ENCODE measurements at places on chromosomes 6 and 20.

DNA sequence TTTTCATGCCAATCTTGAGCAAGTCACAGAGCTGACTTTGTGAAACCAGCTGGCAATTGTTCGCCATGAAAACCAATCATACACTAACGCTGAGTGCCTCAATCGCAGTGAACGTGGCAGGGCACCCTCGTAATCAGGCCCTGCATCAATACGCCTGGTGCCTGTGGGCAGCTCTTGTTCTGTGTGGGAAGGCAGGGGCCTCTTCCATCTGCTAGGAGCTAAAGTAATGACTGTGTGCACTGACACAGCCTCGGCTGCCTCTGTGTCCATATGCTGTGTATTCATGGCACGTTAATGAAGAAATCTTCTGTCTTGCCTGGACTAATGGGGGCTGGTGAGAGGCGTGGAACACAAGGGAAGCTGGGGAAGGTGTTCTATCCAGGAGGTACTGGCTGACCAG is 27.8 kb upstream of the SYNDIG1 start:
- DNase-seq = no peak

DNA sequence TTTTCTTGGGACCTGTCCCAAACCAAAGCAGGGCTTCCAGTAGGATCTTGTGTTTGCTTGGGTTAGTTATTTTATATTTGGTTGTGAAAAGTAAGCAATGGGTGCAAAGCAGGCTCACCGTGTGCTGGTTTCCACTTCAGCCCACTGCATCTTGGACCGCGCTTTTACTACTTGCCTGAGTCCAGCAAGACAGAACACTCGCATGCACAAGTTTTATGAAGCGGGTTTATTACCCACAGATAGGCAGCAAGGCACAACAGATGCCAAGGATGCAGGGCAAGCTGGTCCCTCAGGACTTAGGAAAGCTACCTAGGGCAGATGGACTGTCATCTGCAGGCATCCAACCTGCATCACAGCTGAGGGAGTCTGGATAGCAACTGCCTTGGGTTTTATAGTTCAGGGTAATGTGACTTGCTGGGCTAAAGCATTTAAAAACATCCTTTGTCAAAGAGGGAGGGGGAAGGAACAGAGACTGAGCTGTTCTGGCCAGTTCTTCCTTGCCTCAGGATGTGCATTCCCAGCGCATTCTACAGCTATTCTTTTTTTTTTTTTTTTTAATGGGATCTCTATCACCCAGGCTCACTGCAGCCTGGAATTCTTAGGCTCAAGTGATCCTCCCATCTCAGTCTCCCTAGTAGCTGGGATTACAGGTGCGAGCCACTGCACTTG is 18.5 kb downstream of the CITED2 start:
- DNase-seq = no peak

DNA sequence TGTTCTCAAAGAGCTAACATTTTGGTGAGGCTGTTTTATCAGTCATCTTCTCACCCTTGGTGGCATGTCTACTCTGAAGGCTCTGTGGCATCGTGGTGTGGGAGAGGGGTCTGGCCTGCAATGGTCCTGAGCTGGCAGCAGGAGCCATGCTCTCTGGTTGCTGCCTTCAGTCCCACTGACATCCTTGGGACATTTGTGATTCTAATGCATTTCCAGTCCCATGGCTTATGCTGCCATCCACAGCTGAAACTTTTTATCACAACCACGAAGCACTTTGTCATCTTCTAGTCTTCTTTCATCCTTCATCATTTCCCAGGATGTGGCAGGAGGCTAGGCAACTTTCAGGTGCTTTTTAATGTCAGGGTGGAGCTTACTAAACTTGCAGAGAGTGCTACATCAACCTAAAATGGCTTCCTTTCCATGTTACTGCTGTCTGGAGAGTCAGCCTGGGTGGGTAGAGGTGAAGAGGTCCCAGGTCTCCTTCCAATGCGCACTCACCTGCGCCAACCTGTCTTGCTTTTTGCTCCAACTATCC is 77.1 kb downstream of the GPR63 start:
- no peak for DNase-seq

DNA sequence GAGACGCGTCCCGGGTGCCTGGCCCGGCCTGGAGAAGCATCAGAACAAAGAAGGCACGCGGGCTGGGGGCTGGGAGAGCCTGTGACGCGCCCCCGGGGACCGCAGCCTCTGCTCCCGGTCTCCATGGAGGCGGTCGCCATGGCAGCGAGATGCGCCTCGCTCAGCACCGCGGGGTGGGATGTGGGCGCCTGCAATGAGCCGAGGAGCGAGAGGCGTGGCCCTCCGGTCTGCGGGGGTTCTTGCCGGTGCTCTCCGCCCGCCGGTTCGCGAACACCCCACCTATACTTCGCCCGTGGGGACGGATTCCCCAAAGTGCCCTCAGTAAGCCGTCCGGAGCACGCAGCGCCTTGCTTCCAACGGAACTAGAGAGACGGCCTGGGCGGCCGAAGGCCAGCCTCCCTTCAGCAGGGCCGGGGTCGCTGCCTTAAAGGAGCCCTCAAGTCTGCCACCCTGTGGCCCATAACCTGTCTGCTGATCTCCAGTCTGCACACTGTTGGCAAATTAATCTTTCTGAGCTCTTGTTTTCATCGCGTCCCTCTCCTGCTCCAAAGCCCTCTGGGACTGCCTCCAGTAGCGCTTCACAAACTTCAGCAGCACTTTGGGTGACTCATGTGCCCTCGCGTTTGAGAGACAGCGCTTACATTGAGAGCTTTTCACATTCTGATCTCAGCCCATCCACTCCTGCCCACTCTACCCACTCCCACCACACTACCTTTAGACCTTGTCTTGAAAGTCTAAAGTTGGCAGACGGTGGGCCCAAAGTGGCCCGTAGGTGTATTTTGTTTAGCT is 983 bp upstream of the ADISSP start:
- DNase-seq = peak; percentile 74

GRCh38 chr20:60632391-60633262 is 619.4 kb upstream of the CDH4 start:
- no peak for DNase-seq

GRCh38 chr20:25327521-25328235 is 63.0 kb downstream of the ABHD12 start:
- DNase-seq = no peak

DNA sequence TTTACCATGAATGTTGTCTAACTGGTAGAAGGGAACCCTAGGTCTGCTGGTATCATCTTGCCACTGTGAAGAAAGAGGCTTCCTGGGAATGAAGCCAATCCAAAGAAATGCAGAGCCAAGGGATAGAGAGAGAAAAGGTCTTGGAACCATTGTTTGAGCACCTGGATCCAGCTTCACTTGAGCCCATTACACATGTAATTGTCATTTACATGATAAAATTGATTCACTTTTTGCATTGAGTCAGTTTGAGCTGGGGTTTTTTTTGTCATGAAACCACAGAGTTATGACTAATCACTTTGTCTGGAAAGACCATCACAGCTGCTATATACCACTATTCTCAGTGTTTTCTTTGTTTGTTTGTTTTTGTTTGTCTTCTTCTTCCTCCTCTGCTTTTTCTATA is 112.3 kb downstream of the CBLN4 start:
- DNase-seq = no peak

GRCh38 chr20:46438156-46438750 is 31.8 kb upstream of the ELMO2 start:
- DNase-seq = peak; percentile 47

DNA sequence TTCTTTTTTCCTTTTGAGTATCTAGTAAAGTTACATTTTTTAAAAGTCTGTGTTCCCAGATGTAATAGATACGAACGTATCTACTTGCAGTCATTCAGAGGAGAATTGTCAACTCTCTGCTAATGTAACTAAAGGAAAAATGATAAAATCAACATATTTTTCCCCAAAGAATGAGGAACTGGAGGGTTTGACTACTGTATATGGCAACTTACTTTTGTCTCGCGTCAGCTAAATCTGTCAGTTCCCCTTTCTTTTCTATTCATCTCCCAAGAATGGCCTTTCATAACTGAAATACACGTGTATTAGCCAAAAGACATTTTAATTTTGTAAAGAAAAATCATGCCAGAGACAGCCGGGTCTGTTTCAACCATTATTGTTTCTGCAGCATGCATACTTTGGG is 5.4 kb downstream of the EYA2 start:
- no peak for DNase-seq

DNA sequence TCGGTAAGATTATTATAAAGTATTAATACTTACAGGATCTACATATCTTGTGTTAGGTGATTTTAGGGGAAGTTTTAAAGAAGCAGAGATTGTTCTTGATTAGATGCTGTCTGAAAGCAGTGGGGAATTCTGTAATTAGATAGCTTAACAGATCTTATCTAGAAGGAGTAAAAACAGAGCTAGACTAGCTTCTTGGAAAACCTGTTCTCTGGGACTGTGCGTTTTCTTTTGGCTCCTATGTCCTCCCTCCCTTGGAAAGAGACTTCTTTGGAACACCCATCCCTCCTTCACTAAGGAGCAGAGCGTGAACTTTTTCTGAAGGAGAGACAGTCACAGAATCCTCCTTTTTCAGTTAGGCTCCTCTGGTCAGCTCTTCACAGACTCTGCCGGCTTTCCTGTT is 83.5 kb upstream of the ZNF184 start:
- no peak for DNase-seq

DNA sequence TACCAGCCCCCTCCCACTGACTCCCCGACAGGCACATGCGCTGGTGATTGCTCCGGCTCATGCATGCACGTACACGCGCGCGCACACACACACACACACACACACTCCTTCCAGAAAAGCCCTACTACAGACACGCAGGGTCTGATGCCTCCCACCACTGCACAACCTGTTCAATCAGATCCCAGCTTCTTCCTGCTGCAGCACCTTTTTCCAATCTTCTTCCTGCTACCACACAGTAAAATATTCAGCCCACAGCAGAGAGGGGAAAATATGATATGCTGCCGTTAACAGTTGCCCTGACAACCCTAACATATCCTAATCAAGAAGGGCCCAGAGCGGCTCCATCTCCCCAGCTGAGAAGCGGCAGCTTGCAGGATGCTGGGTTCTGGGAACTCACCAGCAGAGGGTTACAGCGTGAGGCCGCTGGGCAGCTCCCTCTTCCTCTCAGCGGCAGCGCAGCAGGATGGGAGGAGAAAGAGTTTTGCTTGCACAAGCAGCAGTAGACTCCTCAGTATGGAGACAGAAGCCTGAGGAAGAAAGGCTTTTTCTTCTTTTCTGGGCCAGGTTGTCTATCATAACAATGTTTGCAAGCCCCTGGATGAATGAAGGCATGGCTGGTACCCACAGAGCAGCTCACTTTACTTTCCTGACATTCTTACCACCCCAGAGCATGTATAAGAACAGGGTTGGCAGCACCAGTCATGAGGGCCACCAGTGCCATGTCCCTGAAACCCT is 23.9 kb downstream of the MAP7 start:
- DNase-seq = peak; percentile 42

- DNase-seq = no peak
Observed at GRCh38 chr6:56244528-56245253, 2.7 kb downstream of the COL21A1 start.

- DNase-seq = no peak
Observed at GRCh38 chr6:149259753-149260152, 57.8 kb upstream of the TAB2 start.

- DNase-seq = no peak
Observed at GRCh38 chr6:2134554-2134953, 110.9 kb downstream of the GMDS start.

DNA sequence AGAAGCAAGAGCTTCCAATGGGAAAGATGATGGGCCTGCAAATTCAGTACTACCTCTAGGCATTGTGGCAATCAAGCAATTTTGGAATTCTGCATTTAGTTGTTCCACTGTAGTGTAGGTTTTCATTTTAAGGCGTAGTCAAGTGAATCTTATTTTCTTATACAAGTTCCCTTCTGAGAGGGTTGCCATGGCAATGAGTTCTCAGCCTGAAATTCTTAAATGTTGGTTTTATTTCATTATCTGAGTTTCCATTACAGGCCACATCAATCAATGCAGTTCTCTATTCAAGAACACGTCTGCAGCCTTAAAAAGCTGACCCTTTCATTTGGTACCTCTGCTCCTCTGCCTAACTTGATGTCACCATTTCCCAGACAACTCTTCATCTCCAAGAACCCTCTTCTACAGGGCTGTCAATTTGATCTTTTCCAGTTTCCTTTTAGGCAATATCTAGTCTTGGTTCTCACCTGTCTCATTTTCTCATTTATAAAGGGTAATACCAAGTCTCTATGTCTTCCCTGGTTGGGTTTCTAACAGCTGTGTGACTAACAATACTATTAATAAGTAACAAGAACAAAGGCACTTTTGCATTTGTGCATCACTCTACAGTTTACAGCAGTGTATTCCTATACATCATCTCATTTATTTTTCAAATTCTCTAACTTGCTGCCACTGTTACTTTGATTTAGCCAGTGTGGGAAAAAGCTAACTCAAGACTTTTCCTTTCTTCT is 898.2 kb upstream of the FLRT3 start:
- no peak for DNase-seq

DNA sequence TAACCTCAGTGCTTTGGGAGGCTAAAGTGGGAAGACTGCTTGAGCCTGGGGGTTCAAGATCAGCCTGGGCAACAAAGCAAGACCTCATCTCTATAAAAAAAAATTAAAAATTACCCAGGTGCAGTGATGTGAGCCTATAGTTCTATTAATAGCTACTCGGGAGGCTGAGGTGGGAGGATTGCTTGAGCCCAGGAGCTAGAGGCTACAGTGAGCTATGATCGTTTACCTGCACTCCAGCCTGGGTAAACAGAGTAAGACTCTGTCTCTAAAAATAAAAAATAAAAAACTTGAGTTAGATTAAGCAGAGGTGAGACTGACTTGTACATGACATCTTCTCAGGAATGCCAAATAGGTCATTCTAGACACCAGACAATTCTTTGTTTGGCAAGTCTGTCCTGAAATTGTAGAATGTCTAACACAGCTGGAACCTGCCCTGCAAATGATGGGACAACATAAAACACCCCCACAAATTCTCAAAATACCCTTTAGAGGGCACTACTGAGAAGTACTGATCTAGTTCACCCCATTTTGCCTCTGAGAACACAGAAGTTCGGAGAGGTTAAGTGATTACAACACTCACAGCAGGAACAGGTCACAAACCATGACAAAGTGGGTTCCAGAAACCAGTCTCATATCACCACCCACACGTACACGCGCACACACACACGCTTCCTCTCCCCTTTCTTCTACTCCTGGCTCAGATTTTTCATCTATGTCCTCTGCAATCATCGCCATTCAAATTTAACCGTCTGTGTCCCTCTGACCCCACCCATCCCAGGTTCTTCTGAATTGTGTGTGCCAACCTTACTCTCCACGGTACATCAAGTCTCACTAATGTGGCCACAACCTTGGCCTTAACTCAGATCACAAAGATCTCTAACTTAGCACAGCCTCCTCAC is 38.3 kb downstream of the ARHGAP18 start:
- DNase-seq = no peak

GRCh38 chr20:23115822-23116221 is 29.7 kb upstream of the CD93 start:
- no peak for DNase-seq

GRCh38 chr6:111258615-111259088 is 171.3 kb downstream of the SLC16A10 start:
- DNase-seq = no peak

GRCh38 chr6:12473494-12473893 is 183.3 kb downstream of the EDN1 start:
- DNase-seq = no peak

- no peak for DNase-seq
Observed at GRCh38 chr20:53960579-53961272, 109.7 kb downstream of the BCAS1 start.
